ENCODE measurements at places on chromosomes 4 and X. TPM values are rescaled to one million over a fixed set of nuclear protein-coding genes. Genes with fewer than 3 reads are reported as not detected.

Gene STATH
- not detected for total RNA-seq

Gene KIF4A
- total RNA-seq: 2.5 TPM

Gene FGF13
- total RNA-seq: 5.1 TPM

Gene PRRG1
- total RNA-seq: 11.9 TPM

Gene UBE2A
- 40.3 TPM for total RNA-seq

Gene XAGE2
- not detected for total RNA-seq

Gene PHOX2B
- total RNA-seq: not detected

Gene MGAT4D
- total RNA-seq: not detected

Gene CXCL11
- not detected for total RNA-seq

Gene NAA11
- not detected for total RNA-seq

Gene SYNPO2
- 40.6 TPM for total RNA-seq

Gene OPRPN
- not detected for total RNA-seq

Gene NAT8L
- under 0.01 TPM for total RNA-seq

Gene C4orf54
- not detected for total RNA-seq

Gene BEND4
- total RNA-seq: not detected

Gene SULT1E1
- 13.5 TPM for total RNA-seq

Gene VEGFD
- 0.13 TPM for total RNA-seq

Gene HGFAC
- total RNA-seq: 0.38 TPM

Gene SMARCA1
- total RNA-seq: 4.5 TPM

Gene INTU
- total RNA-seq: 11.4 TPM

Gene SLC6A14
- total RNA-seq: 1.4 TPM

Gene PAGE4
- not detected for total RNA-seq

Gene HEPH
- total RNA-seq: 11.1 TPM

Gene IL21
- total RNA-seq: 0.66 TPM

Gene SASH3
- total RNA-seq: 9.3 TPM

Gene RASL11B
- 0.95 TPM for total RNA-seq

Gene SPANXA1
- not detected for total RNA-seq

Gene BBS7
- 16.6 TPM for total RNA-seq

Gene UGT2B15
- total RNA-seq: not detected

Gene NCAPG
- 3.8 TPM for total RNA-seq

Gene ARSH
- total RNA-seq: 0.26 TPM

Gene SSX2B
- not detected for total RNA-seq
